Nephron progenitor cell (in vitro differentiated cells): ENCODE measurements at places on chromosomes 7 and 10.

DNA sequence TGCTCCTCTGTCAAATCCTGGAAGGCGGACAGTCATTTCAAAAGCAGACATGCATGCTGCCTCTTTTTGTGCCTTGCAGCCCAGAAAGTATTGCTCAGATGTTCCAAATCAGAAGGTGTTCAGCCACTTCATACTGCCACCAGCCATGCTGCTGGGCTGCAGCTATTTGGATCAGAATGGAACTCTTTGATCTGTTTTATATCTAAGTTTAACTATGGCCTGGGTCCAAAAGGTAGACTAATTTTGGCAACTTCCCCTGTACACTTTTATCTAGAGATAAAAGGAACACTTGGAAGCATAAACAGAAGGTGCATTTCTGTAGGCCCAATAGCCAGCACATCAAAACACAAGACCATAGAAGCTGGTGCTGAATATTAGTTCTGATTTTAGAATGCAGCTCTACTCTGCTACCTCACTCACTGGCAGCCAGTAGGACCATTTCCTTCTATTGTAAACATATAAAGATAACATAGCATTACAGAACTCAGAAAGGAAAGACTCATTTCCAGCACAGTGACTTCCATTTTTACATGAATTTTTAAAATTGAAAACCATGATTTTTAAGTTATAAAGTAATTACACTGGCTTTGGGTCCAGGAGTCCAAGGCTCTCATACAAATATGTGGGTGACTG is 143.1 kb upstream of the CAV2 start:
- DNase-seq, result no peak

DNA sequence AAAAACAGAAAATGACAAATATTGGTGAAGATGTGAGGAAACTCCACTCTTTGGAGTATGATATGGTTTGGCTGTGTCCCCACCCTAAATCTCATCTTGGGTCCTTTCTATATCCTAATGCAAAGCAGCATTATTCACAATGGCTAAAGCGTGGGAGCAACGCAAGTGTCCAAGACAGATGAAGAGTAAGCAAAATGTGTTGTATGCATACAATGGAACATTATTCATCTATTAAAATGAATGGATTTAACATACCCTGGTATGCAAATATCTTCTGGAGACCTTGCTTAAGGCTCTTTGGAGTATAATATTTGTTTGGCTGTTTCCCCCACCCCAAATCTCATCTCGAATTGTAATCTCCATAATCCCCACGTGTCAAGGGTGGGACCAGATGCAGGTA is 839.8 kb upstream of the POM121L12 start:
- DNase-seq, result no peak

- DNase-seq, result no peak
Observed at GRCh38 chr7:2529161-2530070, 9.8 kb downstream of the LFNG start.

GRCh38 chr10:91804126-91804510 is 5.9 kb downstream of the TNKS2 start:
- no peak for DNase-seq

- DNase-seq, result no peak
Observed at GRCh38 chr10:73339436-73339835, 19.2 kb downstream of the CFAP70 start.

- no peak for DNase-seq
Observed at GRCh38 chr10:34153663-34154382, 661.3 kb downstream of the PARD3 start.

GRCh38 chr7:134351424-134351823 is 34.7 kb upstream of the SLC35B4 start:
- peak; percentile 18 for DNase-seq

- no peak for DNase-seq
Observed at GRCh38 chr7:158365267-158365666, 222.4 kb downstream of the PTPRN2 start.

GRCh38 chr7:67764289-67764688 is 767.7 kb downstream of the TYW1 start:
- no peak for DNase-seq

DNA sequence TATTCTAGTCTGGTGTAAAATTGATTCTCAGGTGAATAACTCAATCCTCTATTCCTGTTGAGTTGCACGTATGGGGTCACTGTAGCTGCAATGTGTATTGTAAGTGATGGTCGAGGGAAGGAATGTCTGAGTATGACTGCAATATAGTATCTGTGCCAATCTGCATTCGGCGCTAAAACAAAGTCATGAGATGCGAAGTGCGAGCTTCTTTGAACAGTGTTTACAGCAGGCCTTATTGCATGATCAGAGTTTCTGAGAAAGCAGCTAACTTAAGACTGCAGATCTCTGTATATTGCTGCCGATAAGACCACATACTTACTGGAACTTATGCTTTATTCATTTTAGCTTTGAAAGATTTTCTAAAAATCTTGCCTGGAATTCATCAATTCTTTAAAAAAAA is 341.7 kb upstream of the BMPER start:
- DNase-seq, result no peak

DNA sequence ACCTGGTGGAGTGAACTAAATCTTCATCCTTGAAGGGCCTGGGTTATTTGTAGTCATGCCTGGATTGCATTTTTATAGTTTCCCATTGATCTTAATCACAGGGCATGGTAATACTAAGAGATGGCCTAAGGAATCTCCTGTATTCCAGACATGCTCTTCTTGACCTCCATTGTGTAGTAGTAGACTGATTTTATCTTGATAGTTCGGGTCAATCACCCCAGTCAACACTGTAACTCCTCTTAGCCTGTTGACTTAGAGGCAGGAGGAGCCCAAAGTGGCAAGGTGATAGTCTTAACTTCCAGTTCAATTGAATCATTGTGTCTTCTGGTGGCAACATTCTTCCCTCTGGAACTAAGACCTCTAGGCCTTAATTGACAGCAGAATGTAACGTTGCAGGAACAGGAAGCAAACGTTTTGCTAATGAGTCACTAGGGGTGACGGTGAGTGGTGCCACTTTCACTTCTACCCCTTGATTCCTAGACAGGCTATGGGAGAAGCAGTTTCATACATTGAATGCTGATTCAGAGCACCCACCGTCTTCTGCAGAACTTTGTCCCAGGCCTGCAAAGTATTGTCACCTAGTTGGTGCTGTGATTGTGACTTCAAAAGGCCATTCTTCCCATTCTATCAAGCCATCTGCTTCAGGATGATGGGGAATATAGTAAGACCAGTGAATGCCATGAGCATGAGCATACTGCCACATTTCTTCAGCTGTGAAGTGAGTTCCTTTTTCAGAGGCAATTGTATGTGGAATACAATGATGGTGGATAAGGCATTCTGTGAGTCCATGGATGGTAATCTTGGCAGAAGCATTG is 24.0 kb upstream of the PAPSS2 start:
- DNase-seq, result no peak

DNA sequence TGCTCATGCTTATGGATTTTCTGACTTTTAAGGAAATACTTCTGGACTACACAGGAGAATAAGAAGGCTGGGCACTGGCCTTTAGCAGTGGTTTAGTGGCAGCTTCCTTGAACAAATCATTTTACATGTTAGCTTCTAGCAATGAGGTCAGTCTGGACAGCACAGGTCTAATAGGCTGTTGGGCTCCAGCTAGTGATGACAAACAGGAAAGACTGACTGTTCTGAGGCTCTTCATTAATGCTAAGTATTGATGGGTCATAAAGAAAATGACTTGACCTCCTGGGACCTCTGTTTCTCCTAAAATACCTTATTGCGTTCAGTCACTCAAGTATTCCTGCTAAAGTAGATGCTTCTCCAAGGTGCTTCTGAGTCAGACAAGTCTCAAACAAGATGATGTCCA is 4.9 kb upstream of the RHOBTB1 start:
- DNase-seq, result no peak

GRCh38 chr10:36269222-36269621 is 627.1 kb upstream of the FZD8 start:
- no peak for DNase-seq

GRCh38 chr7:43248961-43249822 is 136.7 kb downstream of the HECW1 start:
- no peak for DNase-seq

- DNase-seq, result no peak
Observed at GRCh38 chr10:15084502-15084922, 4.1 kb downstream of the ACBD7 start.

GRCh38 chr7:127892488-127893314 is 138.5 kb downstream of the LRRC4 start:
- DNase-seq, result no peak

GRCh38 chr10:80081801-80082750 is 3.6 kb downstream of the TMEM254 start:
- no peak for DNase-seq

DNA sequence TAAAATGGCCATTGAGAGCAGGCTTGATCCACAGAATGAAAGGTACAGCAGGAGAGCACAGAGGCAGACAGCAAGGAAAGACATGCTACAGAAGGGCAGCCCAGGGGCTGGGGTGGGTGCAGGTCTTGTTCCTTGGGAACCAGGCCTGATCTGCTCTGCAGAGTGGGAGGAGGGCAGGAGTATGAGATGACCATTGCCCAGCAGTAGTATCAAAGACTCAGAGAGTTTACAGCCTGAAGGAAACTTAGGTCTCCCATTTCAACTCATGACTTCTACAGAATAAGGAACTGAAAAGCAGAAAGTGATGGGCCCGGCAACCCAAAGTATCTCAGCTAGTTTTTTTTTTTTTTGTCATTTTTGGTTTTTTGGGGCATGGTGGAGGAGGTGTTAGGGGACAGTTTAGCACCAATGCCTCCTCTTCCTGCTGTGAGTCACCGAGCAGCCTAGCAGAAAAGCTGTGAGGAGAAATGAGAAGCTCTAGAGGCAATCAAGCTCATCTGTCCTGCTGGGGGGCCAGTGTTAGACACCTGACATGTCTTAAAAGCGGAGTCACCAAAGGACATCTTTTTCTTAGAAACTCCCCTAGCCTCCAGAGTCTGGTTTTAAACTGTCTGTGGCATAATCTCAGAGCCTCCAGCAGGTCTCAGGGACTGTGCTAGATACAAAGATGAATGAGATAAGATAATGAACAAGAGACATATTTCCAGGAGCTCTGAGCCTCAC is 34.3 kb upstream of the HERPUD2 start:
- DNase-seq, result no peak

DNA sequence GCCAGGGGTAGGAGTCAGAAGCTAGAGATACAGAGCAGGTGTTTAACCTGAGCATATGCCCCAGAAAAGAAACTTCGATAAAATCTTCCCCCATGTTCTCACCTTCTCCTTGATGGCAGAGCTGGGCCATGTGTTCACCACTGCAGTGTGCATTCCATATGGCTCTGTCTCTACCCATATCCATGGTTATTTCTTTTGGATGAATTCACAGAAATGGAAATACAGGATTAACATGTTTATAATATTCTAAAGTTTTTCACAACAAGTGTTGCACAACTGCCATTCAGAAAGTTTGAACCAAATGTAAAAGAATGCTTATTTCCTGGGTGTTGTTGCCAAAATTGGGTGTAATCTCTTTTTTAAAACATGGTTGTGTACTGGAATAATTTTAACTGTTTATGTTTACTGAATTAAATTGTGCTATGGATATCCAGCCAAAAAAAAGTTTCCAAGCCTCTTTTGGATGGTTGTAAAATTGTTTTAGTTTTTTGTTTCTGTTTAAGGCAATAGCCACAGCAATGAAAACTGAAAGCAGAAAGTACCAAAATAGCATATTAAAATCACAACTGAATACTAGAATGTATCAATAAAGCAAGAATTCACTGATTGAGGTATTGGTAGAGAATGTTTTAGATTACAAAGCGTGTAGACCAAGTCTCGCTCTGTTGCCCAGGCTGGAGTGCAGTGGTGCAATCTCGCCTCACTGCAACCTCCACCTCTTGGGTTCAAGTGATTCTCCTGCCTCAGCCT is 19.9 kb upstream of the CCNY start:
- DNase-seq, result no peak

GRCh38 chr10:128286141-128286761 is 160.0 kb upstream of the MKI67 start:
- no peak for DNase-seq

DNA sequence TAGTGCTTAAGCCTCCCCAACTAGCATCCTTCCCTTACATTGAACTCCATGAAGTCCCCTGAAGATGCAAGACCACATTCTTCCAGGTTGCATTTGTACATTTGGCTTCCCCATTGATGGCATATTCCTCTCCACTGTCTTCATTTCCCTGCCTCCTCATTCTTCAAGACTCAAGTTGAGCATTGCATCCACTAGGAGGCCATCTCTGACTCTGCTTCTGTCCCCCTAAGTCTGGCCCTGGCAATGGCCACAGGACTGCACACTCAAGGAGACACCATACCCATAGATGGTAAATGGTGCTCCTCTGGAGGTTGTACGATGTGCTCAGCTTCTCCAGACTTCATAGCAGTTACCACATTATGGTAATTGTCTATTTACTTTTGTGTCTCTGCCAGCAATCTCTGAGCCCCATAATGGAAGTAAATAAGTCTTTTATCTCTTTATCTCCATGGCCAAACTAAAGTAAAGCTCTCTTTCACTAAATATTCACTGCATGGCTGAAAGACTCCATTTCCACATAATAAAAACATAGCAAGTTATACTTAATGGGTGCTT is 112.6 kb downstream of the PTPRZ1 start:
- DNase-seq, result no peak

DNA sequence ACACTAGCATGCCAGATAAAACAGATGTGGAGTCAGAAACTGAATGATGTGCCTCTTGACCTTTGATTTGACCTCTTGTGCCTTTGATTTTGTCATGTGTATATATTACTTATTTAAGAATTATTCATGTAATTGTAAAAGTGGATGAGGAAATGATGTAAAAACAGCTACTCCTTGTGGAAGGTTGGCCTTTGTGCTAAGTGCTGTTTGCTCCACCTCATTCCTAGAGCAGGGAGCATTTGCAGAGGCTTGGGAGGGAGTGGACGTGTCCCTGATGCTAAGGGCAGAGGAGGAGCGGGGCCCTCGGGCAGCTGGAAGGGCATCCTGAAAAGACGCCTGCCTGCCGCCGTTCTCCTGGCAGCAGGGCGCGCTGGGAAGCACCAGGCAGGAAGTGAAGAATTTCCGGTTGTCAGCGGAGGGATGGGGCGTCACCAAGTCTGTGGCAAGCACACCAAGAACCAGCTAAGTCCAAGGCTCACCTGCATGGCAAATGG is 197.6 kb upstream of the ZNF32 start:
- DNase-seq, result no peak
